ENCODE measurements at places on chromosomes 5 and 9. TPM values are rescaled to one million over a fixed set of nuclear protein-coding genes. Genes with fewer than 3 reads are reported as not detected.
A peak's percentile ranks its signal among the peaks of the same experiment; 100 is the strongest.

Gene ZCCHC7
- 14.7 TPM for total RNA-seq

Gene NIPAL4
- total RNA-seq, result 0.10 TPM

Gene ANKRD31
- total RNA-seq, result not detected

Gene ITGA2
- 28.4 TPM for total RNA-seq

Gene LYRM7
- 12.2 TPM for total RNA-seq

Gene PRELID1
- total RNA-seq, result 386 TPM

Gene HK3
- total RNA-seq, result not detected

Gene REEP2
- 5.5 TPM for total RNA-seq

Gene GAPT
- not detected for total RNA-seq

Gene FRRS1L
- not detected for total RNA-seq

GRCh38 chr9:120705174-120705573 lies 9.1 kb downstream of the MEGF9 start:
- no peak for DNase-seq

DNA sequence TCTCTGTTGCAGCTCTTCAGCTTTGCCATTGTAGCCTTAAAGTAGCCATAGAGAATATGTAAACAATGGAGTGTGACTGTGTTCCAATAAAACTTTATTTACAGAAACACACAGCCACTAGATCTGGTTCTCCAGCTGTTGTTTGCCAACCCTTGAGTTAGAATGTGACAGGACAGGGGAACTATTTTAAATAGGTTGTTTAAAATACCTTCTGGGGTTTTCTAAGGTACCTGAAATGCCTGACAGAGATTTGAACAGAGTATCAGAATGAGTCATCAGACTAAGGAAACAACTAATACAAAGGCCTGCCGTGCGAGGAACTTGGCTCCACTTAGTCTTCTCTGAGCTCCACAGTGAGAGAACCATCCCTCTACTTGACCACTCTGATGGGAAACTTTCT lies 85.4 kb downstream of the HSD17B4 start:
- no peak for DNase-seq

DNA sequence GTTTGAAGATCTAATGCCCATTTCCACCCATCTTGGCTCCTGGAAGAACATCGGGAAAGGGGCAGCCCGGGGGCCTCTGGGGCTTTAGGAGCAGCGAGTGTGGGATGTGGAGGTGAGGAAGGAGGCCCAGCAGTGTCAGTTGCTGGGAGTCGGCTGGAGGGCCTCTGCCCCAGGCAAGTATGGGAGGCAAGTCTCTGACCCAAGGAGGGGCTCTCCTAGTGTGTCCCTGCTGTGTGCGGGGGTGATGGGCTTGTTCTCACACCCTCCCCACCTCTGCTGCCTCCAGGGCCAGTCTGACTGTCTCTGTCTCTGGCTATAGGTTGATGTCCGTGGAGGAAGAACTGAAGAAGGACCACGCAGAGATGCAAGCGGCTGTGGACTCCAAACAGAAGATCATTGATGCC lies 129.7 kb downstream of the DAB2IP start:
- DNase-seq, result no peak

- no peak for DNase-seq
These were observed 710.2 kb upstream of the ACO1 start for GRCh38 chr9:31674264-31674663.

DNA sequence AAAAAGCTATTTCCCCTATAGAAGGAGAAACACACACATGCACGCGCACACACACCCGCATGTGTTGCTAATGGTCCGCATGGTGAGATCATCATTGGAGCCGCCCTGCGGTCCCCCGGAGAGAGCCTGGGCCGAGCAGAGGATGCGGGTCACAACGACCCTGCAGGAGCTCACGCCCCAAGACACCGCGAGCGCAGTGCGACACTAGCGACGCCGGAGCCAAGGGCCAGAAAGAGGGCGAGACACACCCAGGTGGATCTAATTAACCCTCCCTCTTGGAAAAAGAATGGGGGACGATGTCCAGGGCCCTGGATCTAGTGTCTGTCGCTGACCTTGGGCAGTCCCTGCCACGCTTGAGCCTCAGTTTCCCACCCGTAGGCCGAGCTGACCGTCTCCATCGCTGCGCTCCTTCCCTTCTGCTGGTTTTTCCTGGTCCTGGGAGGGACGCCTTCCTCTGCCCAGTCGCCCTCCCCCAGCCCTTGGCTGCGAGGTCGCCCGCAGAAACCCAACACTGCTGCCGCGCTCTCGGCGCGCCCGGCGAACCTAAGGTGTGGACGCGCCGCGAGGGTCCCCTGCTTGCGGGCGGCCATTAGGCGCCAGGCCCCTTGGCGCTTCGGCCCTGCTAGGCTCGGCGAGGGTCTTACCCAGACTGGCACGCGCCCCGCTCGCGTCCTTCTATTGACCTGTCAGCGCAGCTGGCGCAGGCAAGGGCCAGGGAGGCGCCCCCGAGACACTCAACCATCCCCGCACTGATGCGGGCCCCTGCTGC lies 47.5 kb upstream of the RNF20 start:
- peak; percentile 39 for DNase-seq

- no peak for DNase-seq
These were observed 35.0 kb upstream of the SEMA4D start for GRCh38 chr9:89532944-89533343.

DNA sequence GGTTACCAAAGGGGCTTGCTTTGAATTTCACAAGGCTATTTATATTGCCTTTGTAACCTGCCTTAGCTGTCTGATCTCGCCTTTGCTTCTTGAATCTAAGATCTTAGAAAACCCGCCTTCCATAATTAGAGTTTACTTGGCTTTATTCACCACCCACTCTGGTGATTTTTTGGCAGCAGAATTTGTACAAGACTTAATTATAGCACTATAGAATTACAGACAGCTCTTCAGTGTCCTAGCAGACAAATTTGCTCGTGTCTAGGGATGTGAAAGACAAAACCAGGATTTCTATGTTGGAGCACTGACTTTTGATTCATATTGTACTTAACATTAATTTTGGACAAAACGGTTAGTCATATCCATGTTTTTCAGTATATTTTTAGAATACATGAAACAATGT lies 306.6 kb downstream of the ADGRV1 start:
- DNase-seq, result no peak

GRCh38 chr5:17891881-17892280 lies 257.6 kb downstream of the TAF11L14 start:
- DNase-seq, result no peak

DNA sequence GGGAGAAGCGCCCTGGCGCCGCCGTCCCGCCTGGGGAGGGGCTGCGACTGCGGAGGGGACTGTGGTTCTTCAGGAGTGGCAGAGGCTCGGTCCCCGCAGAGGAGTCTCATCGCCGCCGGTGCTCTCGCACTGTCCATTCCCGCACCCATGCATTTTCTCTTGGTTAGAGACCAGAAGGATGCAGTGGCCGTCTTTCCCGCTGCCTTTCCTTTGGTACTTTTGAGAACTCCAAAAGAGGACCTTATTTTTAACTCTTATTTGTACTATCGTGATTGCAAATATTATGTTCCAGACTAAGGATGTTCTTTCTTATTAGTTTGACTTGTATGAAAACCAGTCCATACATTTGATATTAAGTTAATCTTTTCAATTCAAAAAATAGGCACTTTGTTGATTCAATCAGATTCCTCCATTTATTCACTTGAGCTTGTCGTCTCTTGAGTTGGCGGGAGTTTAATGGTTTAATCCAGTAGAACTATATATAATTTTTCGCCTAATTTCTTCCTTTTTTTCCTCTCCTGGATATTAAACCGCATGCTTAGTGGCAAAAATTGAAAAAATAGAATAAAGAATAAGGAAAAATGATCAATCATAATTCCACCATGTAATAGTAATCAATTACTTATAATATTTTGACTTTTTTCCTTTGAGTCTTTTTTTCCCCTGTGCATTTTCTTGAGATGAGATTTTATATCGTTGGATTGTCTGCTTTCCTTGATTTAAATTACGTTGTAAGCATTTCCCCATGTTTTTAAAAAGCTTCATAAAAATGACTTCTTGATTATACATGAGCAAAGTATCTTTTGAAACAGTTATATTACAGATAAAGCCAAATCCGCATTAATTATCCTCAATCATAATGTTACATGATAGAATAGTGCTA lies 861 bp downstream of the ZFYVE16 start:
- peak; percentile 63 for DNase-seq

DNA sequence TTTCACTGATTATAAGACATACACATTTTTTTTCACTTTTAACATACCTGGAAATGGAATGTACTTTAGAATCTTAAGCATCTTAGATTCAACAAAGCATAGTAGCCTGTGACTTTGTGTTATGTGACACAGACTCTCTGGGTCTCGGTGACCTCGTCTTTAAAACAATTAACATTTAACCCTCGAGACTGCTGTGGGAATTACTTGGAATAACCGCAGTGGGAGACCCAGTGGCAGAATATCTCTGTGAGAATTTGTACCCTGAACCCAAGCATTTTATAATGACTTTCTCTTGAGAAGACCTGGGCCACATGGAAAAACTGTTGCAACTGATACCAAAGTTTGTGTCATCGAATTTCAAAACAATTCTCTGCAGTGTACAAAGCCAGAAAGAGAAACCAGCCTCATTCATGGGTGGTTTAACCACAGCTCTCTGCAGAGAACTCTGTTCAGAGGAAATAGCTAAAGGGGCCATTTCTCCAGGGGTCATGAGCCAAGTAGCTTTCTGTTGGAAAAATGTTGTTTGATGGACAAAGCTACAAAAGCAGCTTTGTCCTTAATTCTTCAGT lies 10.0 kb upstream of the RETREG1 start:
- DNase-seq, result peak; percentile 39

GRCh38 chr5:77172713-77173328 lies 37.7 kb upstream of the PDE8B start:
- DNase-seq, result no peak

- DNase-seq, result no peak
These were observed 346.9 kb downstream of the CDH9 start for GRCh38 chr5:26691486-26691885.

GRCh38 chr5:163569284-163569683 lies 63.9 kb downstream of the MAT2B start:
- DNase-seq, result peak; percentile 39

GRCh38 chr9:90333226-90333625 lies 309.4 kb downstream of the DIRAS2 start:
- DNase-seq, result no peak

DNA sequence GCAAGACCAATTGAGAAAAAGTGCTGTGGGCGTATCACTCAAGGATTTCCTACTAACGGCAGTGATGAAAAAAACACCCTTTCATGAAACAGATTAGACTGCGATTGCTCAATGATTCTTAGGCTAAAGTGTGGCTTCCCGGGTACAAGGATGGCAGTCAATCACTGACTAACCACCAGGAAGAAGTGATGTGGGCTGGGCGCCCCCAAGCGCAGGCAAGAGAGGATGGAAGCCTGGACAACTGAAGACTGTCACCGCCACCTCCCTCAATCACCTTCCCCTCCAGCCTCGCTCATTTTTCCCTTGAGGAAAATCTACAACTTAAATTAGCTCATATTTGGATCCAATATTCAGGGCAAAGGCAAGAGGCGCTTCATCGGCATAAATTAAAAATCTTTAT lies 707.2 kb downstream of the MTRR start:
- no peak for DNase-seq

DNA sequence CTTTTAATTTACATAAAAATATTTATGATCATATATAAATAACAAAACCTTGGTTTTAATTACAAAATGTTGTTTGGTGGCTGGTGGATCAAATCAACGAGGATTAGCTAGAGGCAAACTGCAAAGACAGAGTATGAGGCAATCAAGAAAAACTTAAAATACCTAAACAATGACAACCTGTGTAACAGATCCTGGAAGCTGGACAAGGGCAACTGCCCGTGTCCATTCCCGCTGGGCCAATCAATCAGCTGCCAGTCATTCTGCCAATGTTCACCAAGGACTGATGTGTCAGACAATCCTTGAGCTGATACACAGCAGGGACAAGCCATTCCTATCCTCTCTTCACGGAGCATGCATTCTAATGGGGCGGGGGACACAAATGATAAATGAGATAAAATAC lies 3.2 kb upstream of the TENT4A start:
- DNase-seq, result no peak

- DNase-seq, result no peak
These were observed 227.3 kb upstream of the TBCA start for GRCh38 chr5:78003450-78003849.

- DNase-seq, result no peak
These were observed 27.6 kb upstream of the ABLIM3 start for GRCh38 chr5:149113669-149114068.

DNA sequence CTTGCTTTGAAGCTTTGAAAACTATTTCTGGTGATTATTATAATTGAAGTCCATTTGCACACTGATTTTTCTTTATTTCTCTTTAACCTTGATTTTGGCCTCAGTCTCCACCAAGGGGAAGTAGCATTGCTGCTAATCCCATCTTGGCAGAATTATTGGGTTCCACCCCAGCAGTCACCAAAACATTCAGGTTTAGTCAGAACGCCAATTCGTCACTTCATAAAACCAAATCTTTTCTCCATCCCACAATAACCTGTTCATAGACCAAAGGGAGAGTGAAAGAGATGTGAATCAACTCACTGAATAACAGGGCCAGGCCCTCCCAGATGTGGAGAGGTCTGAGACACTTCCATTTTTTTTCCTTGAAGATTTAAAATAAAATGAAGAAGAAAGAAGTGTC lies 95.1 kb upstream of the VCAN start:
- DNase-seq, result no peak

DNA sequence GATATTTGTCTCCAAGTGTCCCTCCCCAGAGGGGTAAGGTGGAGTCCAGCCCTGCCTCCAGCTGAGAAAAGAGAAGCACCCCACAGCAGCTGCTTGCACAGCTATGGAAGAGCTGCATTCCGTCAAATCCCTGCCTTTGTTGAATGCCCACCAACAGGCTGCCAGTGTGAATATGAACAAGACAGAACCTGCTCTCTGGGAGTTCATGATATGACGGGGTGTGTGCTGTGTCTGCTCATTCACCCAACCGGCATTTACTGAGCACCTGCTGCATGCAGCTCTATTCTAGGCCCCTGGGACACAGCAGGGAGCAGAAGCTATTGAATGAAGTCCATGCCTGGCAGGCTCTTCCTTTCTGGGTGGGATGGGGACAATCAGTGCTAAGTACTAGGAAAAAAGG lies 238.8 kb downstream of the GADD45G start:
- no peak for DNase-seq

DNA sequence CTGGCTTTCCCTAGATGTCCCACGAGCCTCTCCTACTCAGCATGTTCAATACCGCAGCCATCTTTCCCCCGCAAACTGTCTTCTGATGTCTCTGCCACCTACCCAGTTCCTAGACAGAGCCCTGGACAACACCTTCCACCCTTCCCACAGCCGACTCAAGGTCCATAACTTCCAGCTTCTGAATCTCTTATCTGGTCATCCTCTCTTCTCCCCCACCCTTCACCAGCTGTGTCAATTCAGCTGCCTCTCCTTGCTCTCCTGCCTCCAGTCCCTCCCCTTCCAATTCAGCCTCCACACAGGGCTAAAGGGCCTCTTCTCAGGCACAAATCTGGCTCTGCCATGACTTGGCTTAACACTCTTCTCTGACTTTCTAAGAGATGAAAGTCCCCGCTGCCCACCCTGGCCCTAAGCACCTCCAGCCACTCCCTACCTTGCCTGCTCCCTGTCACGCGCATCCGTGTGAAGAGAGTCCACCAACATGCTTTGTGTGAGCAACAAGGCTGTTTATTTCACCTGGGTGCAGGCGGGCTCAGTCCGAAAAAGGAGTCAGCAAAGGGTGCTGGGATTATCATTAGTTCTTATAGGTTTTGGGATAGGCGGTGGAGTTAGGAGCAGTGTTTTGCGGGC lies 25.2 kb downstream of the AQP7 start:
- DNase-seq, result no peak

GRCh38 chr9:97578846-97579245 lies 54.3 kb downstream of the TSTD2 start:
- DNase-seq, result no peak

Data from RPMI7951 (cell line).